ENCODE measurements at places on chromosomes 2 and 18. TPM values are rescaled to one million over a fixed set of nuclear protein-coding genes. Genes with fewer than 3 reads are reported as not detected.

Gene OTOS
- total RNA-seq = not detected

Gene TWIST2
- 3.0 TPM for total RNA-seq

Gene KCNJ3
- total RNA-seq = 1.4 TPM

Gene MC4R
- total RNA-seq = not detected

Gene SPDYA
- total RNA-seq = 0.46 TPM

Gene ANKRD30B
- not detected for total RNA-seq

Gene LDLRAD4
- 37.3 TPM for total RNA-seq

Gene CAD
- 7.4 TPM for total RNA-seq

All from heart right ventricle (tissue), 16 donors.